ENCODE measurements at places on chromosomes 1 and 21.

DNA sequence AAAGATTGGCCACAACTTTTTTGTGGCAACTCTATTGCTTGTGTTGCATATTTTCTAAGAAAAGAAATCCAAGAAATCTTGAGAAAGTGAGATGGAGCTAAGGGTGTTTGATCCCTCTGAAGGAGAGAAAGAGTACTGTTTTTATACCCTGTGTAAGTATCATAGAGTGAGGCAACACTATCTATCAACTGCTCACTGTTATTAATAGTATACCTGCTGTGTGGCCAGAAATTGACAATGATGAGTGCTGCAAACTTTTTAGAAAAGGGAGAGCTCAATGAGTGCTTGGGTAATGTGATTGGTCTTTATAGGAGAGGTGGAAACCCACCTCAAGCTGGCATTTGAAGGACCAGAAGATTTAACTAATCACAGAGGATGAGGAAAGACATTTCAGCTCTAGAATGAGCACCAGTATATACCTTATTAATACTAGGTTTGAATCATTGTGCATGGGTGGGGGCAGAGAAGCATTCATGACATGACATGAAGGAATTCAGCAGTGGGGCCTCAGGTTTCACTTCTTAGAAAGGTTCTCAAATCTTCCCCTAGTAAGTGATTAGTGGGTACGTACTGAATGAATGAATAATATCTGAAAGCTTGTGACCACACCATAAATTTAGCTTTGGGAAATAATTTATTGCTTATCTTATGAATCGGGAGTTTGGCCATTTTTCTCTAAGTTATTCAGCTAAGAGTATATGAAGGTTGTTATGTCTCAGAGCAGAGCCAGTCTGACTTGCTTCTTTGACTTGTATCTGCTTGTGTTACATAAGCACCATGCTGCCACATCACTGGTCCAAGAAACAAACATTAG lies 169.2 kb upstream of the SGIP1 start:
- DNase-seq: no peak

GRCh38 chr1:20964540-20965484 lies 177.7 kb upstream of the HP1BP3 start:
- no peak for DNase-seq

- no peak for DNase-seq
Observed at GRCh38 chr1:202304375-202304774, 37.4 kb downstream of the UBE2T start.

- DNase-seq: no peak
Observed at GRCh38 chr1:157595356-157595755, 2.5 kb downstream of the FCRL4 start.

- no peak for DNase-seq
Observed at GRCh38 chr1:203153051-203153988, 22.3 kb downstream of the MYBPH start.

GRCh38 chr1:113943028-113943811 lies 14.1 kb downstream of the HIPK1 start:
- no peak for DNase-seq

DNA sequence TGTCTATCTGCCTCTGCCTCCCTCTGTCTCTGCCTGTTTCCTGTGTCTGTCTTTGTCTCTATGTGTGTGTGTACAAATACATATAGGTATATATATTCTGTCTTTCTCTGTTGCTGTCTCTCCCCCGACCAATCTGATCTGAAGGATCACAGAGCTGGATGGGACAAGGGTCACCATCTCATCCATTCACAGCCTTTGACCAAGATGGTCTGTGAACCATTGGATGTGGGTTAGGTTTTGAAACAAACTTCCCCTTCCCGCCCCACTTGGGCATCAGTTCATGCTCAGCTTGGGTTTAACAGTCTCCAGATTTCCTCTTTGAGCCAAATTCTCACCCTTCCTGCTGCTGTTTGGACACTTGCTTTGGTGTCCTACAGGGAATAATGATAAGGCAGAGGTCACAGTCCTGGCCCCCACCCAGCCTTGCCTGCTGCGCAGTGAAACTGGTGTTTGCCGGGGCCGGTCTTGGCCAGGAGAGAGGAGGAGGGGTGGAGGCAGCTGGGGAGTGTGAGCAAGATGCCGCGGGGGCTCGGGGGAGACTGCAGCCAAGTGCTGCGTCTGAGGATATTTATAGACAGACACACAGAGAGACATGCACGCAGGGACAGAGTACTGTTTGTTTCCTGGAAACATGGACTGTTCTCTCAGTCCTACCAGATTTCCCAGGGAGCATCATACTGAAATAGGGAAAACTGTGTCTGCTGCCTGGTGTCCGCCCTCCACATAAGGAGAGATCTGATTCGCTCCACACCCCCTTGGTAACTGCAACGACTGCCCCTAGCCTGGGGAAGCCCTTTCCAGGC lies 27.0 kb upstream of the BTG2 start:
- no peak for DNase-seq

- no peak for DNase-seq
Observed at GRCh38 chr1:23614032-23614660, 54.8 kb upstream of the ID3 start.

DNA sequence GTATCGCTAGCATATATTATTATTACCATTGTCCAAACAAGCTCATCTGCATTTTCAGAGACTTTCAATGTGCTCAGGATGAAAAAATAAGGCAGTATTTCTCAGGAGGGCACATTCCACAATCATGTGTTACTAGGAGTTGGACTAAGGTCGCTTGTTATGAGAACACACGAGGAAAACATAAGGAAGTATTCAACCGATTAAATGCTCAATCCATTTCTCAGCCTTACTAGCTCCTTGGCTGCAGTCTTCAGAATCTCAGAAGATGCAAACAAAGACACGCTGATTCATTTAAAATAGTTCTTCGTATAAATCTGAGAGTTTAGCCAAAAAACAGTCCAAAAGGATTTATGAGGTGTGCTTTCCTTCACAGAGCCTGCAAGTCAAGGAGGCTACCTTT lies 82.0 kb upstream of the JAK1 start:
- no peak for DNase-seq

GRCh38 chr21:42405064-42406013 lies 1.6 kb downstream of the UBASH3A start:
- DNase-seq: no peak

- no peak for DNase-seq
Observed at GRCh38 chr1:222923506-222923905, 108.7 kb downstream of the DISP1 start.

Measured in activated naive CD8-positive, alpha-beta T cell treated with anti-CD3 and anti-CD28 coated beads, Interleukin-2, amount 50 U/mL, for 16 hours (primary cell).